ENCODE measurements at places on chromosomes 4 and X.

DNA sequence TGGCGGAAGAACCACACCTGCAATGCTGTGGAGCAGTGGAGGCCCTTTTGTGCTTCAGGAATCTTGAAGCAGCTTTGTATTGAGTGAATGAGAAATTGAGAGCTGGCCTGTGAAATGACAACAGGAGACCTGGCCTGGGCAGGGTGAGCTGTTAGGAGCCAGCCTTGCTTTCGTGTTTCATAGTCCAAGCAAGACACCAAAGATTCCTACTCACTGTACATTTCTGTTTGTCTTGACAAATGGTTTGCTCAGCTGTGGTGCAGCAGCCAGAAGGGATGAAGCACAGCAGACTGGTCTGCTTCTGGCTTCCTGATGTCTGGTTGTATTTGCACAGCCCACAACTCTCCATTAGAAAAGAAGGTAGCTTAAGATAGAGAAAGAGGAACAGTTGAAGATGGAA lies 96.5 kb downstream of the GATB start:
- DNase-seq: no peak

GRCh38 chrX:99572711-99573110 lies 837.4 kb downstream of the PCDH19 start:
- DNase-seq: no peak

GRCh38 chr4:141727420-141727819 lies 91.0 kb downstream of the IL15 start:
- DNase-seq: no peak

- DNase-seq: no peak
Measured at GRCh38 chr4:5204781-5205180, 153.5 kb downstream of the STK32B start.

DNA sequence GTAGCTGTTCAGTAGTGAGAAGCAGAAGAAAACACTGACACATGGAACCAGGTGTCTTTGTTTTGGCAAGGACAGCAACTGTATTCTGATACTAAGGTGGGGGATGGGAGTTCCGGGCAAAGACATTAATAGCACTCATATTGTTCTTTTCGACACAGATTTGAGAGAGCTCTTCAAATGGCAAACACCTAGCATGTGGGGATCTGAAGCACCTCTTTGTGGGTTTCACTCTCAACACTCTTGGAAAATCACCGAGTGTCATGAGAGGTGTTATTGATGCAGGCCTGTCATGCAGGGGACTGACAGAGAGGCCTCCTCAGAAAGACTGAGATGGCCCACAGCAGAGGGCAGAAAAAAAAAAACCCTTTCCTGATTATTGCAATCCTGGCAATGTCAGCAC lies 228.4 kb upstream of the VCX start:
- DNase-seq: no peak

DNA sequence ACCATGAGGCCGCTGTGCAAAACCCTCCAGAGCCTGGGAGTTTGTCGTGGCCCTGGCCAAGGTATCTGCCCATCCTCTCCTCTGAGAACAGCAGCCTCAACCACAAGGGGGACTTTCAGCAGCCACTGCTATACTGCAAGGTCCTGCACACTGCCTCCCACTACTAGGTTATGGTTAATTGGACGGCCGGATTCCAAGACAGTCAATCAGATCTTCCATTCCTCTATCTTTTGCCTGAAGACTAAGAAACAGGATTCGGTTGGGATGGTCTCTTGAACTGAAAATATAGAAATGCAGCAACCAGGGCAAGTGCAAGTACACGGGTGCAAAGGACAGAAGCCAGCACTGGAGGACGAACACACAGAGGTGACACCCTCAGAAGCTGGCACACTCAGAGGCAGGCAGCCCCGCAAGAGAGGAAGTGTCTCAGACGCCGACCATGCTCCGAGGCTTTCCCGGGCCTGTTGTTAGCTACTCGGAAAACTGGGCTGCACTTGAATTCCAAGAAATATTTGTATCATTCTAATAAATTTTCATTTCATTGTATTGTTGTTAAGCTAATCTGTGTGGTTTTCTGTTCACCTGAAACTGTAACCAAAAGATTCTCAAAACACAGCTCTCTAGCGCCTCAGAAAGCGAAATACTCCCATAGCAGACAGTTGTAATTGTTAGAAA lies 63.3 kb downstream of the AFAP1 start:
- no peak for DNase-seq

GRCh38 chrX:120446498-120446897 lies 22.6 kb downstream of the LAMP2 start:
- no peak for DNase-seq

DNA sequence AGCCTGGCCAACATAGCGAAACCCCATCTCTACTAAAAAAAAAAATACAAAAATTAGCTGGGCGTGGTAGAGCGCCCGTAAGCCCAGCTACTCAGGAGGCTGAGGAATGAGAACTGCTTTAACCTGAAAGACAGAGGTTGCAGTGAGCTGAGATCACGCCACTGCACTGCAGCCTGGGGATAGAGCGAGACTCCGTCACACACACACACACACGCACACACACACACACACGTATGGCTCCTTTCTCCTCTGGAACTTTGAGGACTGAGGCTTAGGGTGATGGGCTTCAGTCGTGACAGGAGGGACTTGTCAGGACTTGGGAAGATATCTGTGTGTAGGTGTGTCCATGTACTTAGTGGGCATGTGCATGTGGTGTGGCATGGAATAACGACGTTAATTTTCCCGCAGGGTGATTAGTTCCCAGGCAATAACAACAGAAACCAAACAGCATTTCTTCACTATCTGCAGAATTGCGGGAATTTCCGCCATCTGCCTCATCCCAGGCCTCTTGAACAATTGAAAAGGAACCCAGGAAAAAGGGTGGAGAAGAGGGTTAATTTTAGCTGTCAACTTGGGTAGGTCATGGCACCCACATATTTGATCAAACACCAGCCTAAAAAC lies 47.7 kb downstream of the RWDD4 start:
- DNase-seq: no peak

- no peak for DNase-seq
Measured at GRCh38 chr4:139814323-139815015, 148.8 kb downstream of the MGST2 start.

GRCh38 chr4:127410201-127410600 lies 222.6 kb upstream of the INTU start:
- no peak for DNase-seq

GRCh38 chr4:57580710-57581599 lies 470.8 kb upstream of the IGFBP7 start:
- no peak for DNase-seq

DNA sequence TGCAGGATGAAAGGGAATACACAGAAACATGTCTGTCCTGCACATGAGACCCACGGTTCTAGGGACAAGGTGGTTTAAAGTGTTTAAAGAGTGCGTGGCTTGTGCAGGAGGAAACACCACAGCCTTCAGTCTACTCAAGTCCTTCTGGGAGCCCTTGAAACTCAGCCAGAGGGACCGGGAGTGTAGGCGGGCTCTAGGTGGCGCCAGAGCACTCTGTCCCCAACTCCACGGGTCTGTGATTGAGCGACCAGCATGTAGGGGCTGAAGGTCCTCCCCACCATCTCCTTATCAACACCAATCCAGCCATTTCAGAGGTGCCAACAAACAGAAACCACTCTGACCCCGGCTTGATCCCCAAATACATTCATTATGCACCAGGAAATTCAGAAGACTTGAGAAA lies 82.0 kb upstream of the CLDN34 start:
- DNase-seq: peak; percentile 34

DNA sequence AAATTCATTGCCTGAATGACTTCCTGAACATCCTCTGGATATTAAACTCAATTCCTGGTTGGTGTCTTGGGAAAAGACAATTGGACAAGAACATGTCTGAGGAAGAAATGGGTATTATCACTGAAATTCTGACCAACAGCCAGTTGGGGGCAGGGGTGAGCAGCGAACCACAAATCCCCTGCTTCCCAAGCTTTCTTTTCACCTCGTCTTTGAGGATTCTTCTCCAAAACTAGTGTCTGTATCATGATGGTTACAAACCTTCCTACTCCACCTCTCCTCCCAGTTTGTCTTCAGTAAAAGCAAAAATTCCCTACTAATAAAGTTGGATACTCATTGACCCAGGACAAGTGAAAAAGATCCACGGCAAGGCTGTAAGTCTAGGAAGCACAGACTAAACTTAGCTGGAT lies 48.3 kb upstream of the WDR1 start:
- DNase-seq: no peak

DNA sequence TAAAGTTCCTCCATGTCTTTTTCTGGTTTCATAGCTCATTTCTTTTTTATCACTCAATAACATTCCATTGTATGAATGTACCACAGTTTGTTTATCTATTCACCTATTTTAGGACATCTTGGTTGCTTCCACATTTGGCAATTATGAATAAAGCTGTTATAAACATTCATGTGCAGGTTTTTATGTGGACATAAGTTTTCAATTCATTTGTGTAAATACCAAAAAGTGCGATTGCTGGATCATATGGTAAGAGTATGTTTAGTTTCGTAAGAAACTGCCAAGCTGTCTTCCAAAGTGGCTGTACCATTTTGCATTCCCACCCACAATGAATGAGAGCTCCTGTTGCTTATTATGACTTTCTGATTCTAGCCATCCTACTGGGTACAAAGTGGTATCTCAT lies 36.3 kb upstream of the ZFX start:
- DNase-seq: no peak

- DNase-seq: no peak
Measured at GRCh38 chr4:172601195-172601594, 567.4 kb upstream of the GALNT7 start.

- DNase-seq: no peak
Measured at GRCh38 chrX:9467751-9468150, 2.9 kb downstream of the TBL1X start.

DNA sequence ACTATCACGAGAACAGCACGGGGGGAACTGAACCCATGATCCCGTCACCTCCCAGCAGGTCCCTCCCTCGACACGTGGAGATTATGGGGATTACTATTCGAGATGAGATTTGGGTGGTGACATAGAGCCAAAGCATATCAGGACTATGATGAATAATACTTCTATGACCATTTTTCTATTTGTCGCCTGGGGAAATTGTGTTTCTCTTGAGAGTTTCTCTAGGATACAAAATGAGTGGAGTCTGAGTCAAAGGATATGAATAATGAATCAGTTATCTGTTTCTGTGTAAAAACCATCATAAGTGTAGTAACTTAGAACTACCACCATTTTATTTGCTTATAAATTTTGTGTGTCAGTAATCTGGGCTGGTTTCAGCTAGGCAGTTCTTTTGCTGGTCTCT lies 533.0 kb upstream of the ARX start:
- DNase-seq: no peak

DNA sequence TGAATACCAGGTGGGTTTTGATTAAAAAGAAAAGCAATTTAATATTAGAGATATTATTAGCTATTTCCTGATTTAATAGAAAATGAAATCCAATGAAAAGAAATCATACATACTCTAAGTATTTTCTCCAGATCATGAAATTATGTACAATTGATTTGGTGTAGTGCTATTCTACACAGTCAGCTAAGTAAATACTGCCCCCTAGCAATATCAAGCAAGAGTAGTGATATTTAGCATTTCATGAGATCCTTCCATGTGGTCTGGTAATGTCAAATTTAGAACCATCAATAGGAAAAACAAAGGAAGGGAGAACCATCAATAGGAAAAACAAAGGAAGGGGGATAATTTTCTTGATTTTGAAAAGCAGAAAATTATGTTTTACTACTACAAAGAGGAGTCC lies 114.6 kb downstream of the TBCK start:
- no peak for DNase-seq

- DNase-seq: no peak
Measured at GRCh38 chr4:129344058-129344457, 248.1 kb downstream of the C4orf33 start.

DNA sequence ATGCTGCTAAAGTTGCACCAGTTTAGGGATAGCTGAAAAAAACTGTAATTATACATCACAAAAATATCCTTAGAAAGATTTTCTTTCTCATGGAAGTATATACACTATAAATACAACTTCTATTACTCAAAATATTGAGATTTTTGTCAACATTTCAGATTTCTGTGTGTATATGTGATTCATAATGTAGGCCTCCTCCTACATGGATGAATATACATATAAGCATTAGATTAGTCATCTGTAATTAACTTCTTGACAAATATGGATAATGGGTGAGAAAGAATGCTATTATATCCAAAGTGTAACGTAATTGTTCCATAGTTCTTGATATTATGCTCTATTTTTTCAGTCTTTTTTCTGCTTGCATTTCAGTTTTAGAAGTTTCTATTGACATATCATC lies 124.9 kb downstream of the CBLL2 start:
- no peak for DNase-seq

DNA sequence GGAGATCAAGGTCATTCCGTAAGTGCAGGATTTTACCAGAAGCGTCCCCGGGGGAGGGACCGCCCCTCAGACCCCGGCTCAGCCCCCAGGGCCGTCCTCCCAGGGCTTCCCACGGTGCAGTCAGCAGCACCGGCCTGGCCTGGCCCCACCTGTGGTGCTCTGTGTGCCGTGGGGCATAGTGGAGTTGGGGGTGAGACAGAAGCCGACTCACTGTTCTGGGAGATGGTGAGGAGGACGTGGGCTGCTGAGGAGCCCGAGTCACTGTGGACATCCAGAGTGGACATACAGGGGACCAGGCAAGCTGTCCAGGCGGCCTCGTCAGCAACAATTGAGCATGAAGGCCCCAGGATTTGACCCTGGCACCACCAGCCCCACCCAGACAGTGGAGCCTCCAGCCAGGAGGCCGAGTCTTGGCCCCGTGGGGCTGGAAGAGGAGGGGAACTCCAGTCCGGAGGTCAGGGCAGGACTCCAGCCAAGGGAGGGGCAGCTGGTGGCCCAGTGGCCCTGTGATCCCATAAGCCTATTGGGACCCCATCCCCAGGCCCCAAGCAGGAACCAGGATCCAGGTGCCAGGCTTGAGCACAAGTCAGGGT lies 19.1 kb downstream of the ATP5ME start:
- no peak for DNase-seq

- DNase-seq: no peak
Measured at GRCh38 chrX:41634284-41634683, 54.5 kb upstream of the GPR34 start.

- no peak for DNase-seq
Measured at GRCh38 chr4:173074501-173074946, 94.1 kb upstream of the GALNT7 start.

- no peak for DNase-seq
Measured at GRCh38 chr4:166293556-166293955, 420.5 kb downstream of the TLL1 start.

DNA sequence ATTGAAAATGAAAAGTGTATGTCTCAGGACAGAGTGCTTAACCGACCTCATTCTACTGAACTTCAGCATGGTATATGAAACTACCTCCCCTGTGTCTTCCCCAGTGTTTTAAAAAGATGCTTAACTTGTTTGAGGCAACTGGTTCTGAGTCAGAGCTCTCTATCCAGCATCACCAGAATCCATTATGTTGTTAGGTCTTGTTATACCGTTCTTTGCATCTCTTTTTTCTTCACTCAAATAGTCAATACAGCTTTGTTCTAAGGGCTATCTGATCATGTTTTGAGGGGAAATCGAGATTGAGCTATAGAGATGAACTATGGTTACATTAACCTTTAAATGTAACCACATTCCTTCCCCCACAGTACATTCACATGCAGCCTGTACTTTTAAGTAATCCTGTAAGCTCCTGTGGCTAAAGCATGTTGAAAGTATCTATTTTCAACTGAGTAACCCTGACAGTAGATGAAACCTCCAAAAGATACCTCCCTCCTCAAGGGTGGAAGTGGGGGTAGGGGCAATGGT lies 514.4 kb downstream of the RPA4 start:
- no peak for DNase-seq

GRCh38 chrX:49991758-49992157 lies 69.4 kb downstream of the CLCN5 start:
- DNase-seq: no peak

GRCh38 chrX:65677954-65678469 lies 10.6 kb downstream of the MSN start:
- no peak for DNase-seq
